ENCODE measurements at places on chromosomes 16 and 17.

GRCh38 chr16:90057738-90058173 is 19.4 kb downstream of the PRDM7 start:
- no peak for DNase-seq

DNA sequence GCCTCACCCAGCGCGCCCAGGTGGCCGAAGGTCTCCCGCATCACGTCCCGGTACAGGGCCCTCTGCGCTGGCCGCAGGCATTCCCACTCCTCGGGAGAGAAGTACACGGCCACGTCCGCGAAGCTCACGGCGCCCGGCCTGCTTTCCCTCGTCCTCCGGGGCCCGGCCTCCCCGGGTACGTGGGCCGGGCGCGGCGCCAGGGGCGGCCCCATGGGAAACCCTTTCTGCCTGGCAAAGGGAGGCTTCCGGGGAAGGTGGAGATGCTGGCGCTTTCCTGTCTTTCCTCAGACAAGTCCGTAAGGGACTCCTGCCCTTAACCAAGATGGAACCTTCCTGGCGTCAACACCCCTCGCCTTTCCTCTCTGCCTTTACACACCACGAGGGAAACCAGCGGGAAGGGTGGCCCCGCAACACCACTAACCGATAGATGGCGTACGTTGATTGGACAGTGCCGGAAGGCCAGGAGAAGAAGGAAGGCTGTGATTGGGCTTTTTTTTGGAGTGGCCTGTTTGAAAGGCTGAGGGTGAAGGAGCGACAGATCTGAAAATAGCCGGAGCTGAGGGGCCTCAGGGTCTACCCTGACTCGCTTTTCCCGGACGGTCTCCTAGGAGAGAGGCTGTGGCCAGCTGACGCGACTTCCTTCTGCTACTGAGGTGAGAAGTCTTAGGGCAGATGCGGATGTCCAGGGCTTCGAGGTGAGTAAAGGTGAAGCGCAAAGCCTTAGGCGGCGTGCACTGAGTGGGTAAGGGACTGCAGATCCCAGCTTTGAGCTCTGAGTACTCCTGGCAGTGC is at the start of gene ZNF785:
Gene ZNF785, minus strand, starts transcription at position 298 of the 792 bp plus-strand sequence. Its CDS starts 86 bp downstream, at position 212.
- peak; percentile 98 for DNase-seq

DNA sequence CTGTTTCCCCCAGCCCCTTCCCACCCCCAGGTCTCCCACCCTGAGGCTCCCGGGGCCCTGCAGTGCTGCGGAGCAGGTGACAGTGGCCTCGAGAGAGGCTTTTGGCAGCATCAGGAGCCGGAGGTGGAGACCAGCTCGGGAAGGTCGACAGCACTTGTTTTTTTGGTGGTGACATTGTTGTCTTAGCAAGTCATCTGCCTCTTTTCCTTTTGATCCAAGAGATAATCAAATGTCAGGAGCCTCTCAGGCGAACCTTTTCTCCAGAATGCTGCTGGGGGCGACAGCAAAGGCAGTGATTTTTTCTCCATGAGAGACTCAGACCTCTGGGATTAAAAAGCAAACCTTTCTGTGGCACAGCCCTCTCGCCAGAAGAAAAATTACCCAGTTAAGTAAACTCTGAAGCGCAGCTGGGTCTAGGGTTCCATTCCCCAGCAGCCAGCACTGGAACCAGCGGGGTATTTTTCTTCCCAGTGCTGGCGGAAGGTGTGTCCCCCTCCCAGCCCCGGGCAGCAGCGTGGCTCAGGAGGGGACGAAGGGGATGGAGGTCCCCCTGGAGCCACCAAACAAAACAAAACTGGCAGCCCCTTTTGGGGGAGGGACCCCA is 37.2 kb downstream of the GRIN2C start:
- DNase-seq = no peak

GRCh38 chr16:9185381-9185780 is 93.9 kb downstream of the HAPSTR1 start:
- DNase-seq = no peak

GRCh38 chr16:10519929-10520868 is 60.2 kb downstream of the EMP2 start:
- no peak for DNase-seq

DNA sequence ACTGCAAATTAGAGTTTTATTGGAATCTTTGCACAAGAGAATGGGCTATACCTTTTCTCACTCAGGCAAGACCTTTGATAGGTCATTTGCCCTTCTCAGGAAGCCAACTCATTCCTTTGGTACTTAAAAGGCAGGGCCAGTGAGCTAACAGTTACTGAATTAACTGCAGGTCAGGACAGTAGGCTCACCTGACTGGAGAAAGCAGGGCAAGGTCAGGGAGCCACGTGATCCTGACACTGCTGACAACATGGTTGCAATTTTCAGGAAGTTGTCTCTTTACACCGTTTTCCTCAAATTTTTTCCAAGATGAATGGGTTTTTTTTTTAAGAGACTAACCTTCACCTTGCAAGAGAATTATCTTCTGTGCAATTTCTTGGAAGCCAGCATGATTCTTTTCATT is 21.1 kb downstream of the CPSF4L start:
- DNase-seq = no peak

- no peak for DNase-seq
Measured at GRCh38 chr16:57264381-57264780, 19.3 kb downstream of the ARL2BP start.

GRCh38 chr17:67198131-67198530 is 46.9 kb downstream of the HELZ start:
- no peak for DNase-seq

- peak; percentile 45 for DNase-seq
Measured at GRCh38 chr17:37844158-37844976, 79.8 kb upstream of the TBC1D3K start.

GRCh38 chr17:64009571-64010402 is 10.6 kb downstream of the ICAM2 start:
- DNase-seq = no peak

- DNase-seq = peak; percentile 13
Measured at GRCh38 chr17:35849469-35850348, 19.0 kb downstream of the HEATR9 start.

DNA sequence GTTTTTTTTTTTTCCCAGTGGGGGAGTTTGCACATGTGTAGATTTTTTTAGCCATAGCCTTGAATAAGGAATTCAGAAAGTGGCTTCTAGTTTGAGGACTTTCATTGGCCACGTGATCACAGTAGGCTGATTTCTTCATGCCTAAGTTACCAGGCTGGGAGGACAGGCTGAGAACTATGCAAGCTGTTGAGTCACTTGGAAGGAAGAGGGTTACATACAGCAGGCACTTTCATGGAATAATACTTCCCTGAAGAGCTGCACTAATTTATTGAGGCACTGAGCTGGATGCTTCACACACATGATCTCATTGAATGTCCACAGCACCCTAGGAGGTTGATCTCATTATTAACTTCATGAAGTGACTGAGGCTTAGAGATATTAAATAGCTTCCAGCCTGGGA is 22.8 kb downstream of the PRKCB start:
- no peak for DNase-seq

DNA sequence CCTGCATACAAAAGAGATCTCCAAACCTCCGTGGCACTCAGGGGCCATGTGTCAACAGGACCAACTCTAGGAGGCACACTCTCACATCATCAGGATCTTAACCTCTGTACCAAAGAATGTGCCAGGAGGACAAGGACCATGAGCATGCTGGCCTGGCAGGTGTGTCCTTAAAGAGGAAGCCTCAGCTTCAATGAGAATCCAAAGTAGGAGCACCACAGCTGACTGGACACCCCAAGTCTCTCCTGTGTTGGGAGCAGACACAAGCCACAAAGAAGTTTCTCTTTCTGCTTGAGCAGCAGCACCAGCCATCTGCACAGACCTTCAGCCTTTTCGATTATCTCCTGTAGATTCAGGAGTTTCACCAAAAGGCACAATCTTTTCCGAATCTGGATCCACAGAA is 1734.5 kb downstream of the TP53TG3F start:
- no peak for DNase-seq

GRCh38 chr17:9185688-9186284 is 164.5 kb downstream of the NTN1 start:
- DNase-seq = no peak

GRCh38 chr17:40157973-40158372 is 17.6 kb downstream of the CASC3 start:
- DNase-seq = no peak
